Right ventricle myocardium superior (tissue), 1 donor: ENCODE measurements at places on chromosomes 5 and 9.
A peak's percentile ranks its signal among the peaks of the same experiment; 100 is the strongest.

DNA sequence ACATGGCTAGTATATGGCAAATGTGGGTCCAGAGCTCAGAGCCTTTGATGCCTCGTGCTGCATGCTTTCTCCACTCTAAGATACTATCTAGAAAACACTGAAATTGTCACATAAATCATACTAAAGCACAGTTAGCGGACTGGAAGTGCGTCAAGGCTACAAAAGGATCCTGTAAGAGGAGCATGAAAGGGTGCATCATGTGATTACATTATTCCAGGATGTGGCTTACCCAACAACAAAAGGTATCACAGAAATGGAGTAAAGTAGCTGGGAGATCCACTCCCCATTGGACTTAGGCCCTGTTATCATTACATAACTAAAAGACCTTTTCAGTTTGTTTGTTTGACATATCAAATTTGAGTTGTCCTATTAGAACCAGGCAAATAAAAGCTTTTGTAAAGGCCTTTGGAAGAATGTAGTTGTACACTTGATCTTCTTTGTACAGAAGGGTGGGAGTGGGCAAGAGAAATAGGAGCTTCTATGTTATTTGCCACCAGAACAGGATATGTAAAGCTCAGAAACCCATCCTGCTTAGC is 6.9 kb downstream of the SLC31A1 start:
- DNase-seq: no peak

- no peak for DNase-seq
Observed at GRCh38 chr5:168531987-168532864, 3.1 kb downstream of the FBLL1 start.

- no peak for DNase-seq
Observed at GRCh38 chr9:115653171-115653606, 500.4 kb upstream of the PAPPA start.

DNA sequence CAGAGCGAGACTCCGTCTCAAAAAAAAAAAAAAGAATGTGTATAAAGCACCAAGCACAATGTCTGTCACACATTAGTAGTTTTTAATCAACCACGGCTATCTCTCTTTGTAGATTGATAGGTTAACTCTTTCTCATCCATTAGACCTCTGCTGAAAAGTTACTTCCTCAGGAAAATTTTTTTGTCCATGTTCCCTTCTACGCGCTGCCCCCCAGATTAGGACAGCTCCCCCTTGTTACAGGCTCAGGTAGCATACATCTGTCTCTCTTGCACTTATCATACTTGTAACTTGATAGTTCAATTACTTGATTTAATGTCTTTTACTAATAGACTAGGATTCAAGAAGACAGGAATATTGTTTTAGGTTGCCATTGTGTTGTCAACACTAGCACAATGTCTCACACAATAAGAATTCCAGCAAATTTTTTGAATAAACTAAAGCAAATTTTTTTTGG is 1.5 kb downstream of the SPDL1 start:
- DNase-seq: no peak

DNA sequence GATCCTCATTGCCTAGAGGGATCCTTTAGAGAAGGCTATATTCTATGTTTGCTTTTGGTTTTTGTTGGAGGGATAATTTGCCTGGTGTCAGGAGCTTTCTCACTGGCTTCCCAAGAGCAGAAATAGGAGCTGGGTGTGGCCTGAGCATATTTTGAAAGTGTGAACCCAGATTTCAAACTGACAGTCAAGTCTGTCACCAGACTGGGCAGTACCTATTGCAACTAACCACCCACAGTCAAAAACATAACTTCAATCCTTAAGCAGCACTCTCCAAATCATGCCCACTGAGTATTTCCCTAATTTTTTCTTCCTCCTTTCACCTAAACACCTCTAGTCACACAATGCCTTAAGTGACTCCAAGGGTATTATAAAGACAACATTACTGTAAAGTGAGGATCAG is 278.4 kb downstream of the EBF1 start:
- DNase-seq: no peak

- no peak for DNase-seq
Observed at GRCh38 chr9:3879315-3879714, 353.5 kb upstream of the RFX3 start.

DNA sequence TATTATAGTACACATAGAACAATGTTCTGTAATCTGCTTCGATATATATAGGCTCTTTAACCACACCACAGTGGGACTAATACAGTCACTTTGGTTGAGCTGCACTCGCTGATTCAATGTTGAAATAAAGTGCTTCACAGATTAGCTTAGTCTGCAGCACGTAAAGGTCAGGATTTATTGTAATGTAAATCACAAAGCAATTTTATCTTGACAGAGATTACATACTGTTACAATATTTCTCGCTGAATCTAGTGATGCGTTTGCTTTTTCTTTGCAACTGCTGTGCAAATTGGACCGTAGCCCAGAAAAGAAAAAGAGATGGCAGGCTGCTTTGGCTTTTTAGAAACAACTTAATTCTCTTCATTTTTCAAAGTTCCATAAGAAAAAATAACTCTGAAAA is 52.9 kb downstream of the CETN3 start:
- DNase-seq: no peak

DNA sequence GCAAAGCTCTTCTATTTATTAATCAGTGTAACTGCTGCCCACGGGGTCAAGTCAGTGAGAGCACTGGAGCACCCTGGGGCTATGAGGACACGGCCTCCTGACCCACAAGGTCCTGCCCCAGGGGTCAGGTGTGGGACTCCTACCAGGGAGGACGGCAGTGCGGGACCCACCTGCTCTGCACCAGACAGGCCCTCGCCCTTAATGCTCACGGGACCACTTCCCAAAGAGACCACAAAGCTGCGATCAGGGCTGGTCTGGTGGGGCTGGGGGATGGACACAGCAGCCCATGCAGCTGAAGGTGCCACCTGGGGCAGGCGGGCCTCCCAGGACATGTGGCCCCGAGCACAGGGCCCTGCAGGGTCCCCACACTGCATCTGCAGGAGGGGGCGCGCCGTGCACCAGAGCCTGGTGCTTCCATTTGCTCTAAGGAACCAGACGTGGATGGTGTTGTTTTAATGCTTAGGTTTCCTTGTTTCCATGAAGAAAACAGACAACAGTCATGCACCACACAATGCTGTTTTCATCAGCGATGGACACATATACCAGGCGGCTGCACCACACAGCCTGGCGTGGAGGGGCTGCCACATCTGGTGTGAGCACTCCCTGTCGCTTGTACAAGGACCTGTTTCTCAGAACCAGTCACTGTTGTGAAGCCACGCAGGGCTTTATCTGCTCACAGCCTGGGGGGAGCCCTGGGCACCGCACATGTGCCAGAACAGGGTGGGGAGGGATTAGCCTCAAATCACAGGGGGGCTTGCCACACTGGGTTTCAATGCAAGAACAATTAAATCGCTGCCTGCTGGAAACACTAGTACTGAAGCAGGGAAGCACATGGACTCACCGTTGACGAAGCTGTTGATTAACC is 22.6 kb downstream of the CLPTM1L start:
- DNase-seq: no peak

DNA sequence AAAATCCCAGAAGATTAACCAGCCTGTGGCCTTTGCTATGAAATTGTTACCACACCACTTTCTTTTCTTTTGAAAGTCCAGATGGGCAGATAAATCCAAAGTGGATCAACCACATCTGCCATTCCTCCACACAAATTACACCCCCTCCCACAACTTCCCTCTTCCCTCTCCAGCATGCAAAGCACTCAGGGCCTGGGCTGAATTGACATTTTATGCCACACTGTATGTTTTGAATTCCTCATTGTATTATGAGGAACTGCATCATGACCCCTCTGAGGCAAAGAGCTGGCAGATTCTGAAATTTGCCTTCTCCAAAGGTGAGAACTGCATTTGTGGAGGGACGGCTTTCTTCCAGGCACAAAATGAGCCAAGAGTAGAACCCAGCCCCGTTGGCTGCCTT is 589.2 kb upstream of the KLF4 start:
- DNase-seq: no peak

GRCh38 chr9:90002397-90003271 is 397.8 kb downstream of the GADD45G start:
- DNase-seq: peak; percentile 69

- DNase-seq: no peak
Observed at GRCh38 chr5:16578474-16578883, 38.3 kb downstream of the RETREG1 start.

- no peak for DNase-seq
Observed at GRCh38 chr5:151665613-151666012, 21.1 kb downstream of the SPARC start.

DNA sequence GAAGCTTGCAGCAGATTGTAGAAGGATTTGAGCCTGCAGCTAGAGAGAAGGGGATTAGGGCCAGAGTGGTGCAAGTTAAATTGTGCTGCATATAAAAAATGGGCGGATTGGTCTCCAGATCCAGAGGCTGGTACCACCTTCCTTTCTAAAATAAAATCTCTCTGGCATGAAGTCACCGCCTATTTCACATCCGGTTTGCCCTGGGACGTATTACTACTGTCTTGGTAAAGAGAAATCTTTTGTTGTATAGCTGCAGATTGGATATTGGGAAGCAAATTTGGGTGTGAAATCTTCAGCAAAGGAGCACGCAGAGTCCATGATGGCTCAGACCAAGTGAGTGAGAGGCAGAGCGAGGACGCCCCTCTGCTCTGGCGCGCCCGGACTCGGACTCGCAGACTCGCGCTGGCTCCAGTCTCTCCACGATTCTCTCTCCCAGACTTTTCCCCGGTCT is at the start of gene GABRA1:
TSS of gene GABRA1 (plus strand) at position 180 of the 451 bp plus-strand sequence. CDS start 2,691 bp downstream, outside the sequence.
- no peak for DNase-seq

DNA sequence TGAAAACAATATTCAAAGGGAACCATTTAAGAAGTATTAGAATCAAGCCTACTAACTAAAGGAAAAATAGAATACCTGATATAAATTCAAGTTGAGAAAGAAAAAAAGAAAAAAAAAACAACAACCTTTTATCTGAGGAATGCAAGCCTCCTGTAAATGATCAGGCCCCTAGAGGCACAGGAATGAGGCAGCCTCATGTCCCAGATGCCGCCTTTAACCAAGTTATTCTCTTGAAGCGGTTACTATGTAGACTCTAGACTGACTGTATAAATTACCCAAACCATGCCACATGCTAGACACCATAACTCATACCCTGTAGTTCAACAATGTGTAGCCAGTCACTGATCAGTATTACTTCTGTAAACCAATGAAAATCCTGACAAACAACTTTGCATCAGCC is 929.6 kb downstream of the TAF11L14 start:
- DNase-seq: no peak
